ENCODE measurements at places on chromosomes 1 and 21.

- no peak for DNase-seq
Measured at GRCh38 chr1:61419657-61420056, 305.3 kb downstream of the TM2D1 start.

DNA sequence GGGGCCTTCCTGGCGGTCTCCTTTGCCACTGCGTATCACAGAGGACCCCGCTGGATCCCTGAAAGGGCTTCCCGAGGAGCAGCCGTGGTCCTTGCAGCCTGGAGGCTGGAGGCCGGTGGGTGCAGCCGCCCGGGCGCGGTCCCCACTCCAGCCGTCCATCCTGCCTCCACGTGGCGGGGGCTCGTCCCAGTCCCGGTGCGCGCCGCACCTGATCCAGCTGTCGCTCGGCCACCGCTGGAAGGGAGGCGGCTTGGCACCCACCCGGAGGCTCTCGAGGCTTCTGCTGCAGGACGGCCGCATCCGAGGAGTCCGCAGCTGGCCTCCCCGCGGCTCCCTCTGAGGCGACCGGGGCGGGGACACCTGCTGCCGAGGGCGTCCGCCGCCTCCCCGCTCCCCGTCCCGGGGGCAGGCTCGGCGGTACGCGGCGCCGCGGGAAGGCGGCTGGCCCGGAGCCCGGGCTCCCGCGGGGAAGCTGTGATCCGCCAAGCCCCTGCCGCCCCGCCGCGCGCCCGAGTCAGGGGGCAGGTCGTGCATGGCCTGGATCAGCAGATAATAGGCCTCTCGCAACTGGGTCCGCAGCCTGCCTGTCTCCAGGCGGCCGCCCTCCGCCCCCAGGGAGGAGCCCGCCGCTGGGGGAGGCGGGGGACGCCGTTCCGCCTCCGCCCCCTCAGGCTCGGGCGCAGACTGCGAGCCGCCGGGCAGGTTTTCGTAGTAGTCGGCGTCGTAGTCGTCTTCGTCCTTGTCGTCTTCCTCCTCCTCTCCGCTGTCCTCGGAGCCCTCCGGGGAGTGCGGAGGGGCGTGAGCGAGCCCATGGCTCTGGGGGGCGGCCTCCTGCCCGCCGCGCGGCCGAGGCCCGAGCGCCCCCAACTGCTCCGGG is at the start of gene SYDE2:
SYDE2 (minus strand) TSS at position 554 of the 877 bp plus-strand sequence; CDS start at position 534, 20 bp downstream.
- DNase-seq, result peak; percentile 74

- no peak for DNase-seq
Measured at GRCh38 chr1:47908258-47908657, 88.9 kb downstream of the TRABD2B start.

DNA sequence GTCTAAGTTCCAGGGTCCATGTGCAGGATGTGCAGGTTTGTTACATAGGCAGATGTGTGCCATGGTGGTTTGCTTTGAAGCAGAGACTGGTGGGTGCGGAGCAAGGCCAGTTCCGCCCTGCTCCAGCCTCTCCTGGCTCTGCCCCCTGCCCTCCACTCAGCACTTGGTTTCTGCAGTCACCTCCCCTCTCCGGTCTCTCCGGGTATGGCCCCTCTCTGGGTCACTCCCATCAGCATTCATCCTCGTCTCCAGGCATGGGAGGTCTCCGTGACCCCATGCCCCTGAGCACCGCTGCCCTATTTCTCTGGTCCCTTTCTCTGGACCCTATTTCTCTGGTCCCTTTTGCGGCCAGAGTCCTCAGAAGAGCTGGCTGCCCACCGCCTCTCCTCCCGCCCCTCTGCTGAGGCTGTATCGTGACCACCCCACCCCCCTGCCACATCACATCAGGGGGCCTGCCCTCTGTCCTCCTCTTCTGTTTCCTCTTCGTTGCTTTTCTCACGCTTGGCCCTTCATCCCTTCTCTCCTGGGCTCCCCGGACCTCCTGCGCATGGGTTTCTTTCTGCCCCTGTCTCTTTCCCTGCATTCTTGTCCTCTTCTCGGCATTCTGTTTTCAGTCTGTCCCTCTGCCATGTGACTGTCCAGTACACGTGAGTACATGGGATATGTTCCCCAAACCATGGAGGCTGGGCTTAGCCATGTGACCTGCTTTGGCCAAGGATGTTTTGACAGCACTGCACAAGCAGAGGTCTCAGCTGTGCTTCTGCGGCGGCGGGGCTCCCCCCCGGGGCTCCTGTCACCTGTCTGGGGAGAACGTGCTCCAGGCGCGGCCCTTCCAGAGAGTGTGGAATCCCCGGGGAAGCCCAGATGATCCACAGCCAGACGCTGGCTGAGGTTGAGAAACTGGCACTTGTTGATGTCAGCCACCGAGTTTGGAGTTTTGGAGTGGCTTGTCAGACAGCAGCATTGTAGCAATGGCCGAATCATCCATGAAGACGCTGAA is 54.4 kb upstream of the C1orf174 start:
- DNase-seq, result no peak

DNA sequence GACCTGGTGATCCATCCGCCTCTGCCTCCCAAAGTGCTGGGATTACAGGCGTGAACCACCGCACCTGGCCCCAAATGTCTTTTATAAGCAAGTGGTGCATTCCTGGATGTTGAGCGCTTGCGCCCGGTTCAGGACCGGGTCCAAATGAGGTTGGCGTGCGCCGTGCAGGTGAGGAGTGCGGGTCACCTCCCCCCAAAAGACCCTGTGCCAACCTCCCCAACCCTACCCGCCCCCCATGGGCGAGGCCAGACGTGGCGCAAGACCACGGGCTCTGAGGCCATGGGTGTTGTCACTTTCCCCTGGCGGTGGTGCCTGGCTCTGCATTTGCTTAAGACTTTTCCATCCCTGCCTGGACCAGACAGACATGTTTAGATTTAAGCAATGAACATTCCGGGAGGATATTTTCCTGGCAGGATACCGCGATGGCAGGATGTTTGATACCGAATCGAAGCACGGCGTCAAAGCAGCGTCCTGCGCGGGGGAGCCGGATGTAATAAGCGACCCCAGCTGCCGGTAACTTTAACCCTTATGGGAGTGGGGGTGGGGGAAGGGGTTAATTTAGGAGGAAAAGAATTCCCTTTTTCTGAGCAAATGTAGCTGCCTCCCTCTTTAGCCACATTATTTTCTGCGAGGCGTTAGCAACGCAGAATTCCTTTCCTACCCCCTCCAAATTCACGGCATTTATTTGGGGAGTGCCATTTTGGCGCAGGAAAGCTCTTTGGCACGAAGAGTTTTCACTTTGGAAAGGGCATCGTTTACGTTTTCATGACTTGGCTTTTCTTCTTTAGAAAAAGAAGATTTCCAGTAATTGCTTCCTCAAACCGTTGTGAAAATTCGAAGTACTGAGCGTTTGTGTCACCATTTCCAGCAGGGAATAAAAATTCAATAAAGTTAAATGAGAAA is 27.8 kb upstream of the RNF187 start:
- peak; percentile 78 for DNase-seq

DNA sequence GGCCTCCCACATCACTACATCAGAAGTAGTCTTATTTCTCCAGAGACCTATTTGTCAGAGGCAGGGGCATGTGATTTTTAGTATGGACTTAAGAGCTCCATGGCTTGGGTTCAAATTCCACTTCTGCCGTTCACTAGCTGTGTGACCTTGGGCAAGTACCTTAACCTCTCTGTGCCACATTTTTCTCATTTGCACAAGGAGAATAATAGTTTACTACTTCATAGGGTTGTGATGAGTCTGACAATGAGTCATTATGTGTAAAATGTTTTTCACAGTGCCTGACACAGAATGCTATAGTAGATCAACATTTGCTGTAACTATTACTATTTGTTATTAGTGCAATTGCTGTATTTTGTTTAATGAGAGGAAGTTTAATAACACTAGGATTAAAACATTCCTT is 200.6 kb downstream of the PRDM2 start:
- DNase-seq, result no peak

DNA sequence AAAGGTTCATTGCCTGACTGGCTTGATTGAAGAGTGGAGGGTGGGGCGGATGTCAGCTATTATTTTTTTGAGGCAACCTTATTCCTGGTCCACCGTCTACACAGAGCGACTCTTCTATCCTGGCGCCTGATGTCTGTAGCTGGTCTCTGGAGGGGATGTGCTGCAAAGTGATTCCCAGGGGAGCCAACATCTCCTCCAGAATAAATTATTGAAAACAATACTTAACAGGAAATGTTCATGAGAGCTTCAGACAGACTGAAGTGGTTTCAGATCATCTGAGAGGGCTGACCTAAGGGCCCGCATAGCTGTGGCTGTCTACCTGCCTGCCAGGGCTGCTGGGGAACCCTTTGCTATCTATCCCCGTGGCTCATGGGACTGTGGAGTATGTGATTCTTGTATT is 66.7 kb downstream of the TEX35 start:
- DNase-seq, result no peak

DNA sequence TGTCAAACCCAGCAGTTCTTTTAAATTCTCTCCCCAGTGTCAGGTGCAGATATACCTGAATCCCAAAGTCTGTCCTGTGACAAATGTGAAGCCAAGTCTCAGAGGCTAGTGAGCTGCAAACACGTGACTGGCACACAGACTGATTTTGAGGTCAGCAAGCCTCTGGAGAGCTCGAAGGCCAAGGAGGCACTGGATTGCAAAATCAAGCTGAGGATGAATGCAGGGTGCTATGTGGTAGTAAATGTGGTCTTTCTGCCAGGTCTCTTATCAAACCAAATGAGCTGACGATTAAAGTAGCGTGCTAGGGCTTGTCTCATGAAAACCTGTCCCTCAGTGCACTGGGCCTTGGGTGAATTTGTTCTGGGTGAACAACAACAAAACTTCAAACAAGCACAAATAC is 20.6 kb downstream of the GPR3 start:
- DNase-seq, result peak; percentile 79

DNA sequence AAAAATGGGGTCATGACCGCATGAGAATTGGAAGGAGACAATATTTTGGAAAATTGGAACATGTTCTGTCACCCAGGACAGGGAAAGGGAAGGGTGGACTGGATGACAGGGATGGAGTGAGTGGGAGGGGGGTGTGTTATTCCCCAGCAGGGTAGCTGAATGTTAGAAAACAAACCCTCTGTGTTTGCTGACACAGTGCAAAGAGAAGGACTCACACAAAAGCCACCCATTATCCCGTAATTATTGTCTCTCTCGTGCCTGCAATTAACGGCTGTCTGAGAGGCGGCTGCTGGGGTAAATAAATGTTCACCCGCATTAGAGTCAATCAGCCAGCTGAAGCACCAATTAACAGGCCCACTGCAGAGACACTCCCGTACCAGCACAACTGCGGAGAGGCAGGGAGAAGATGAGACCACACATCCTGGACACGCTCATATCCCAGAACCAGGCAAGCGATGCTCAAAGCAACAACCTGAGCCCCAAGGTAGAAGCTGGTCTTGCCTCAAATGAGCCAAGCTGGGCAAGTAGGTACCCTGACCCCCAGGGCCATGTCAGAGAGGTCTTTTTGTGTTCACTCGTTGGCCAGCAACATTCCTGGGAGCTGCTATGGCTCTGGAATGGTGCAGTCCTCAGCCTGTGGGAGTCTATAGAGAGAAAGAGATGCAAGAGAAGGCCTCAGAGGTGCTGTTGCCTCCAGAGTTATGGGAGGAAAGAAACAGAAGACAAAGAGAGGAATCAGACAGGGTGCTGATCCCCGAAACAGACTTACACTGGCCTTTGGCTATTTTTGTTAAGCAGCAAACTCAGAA is 19.4 kb downstream of the PLEKHA6 start:
- no peak for DNase-seq

DNA sequence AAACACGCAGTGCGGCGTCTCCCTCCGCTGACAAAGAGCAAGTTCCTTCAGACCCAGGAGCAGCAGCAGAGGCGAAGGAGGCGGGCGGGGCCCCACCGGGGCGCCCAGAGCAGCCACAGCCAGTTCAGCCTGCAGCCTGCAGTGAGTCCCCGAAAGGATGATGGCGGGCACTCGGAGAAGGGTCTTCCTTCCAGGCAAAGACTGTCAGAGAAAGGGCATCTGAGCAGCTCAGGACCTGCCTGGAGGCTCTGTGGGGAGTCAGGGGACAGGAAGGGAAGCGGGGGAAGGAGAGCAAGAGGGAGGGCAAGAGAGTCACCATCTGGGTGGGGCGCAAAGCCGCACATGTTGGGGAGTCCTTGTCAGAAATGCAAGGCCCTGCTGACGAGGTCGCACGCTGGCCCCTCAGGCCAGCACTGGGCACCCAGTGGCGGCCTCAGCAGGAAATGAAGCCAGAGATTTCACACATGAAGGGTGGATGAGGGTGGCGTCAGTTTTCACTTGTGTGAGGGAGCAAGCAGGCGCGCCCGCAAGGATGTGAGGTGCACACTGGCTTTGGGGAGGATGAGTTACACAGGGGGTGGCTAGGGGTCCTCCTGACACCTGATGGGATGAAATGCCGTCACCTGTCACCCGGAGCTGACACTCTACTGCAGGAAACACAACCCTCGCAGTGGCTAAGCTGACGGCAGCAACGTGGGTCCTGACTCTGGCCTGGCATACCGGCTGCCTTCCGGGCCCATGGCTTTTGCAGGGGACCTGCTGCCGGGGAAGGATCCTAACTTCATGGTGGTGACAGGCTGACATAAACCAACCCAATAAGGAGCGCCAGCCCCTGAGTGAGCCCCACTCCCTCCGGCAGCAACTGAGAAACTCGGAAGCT is 6.6 kb downstream of the LRRC47 start:
- no peak for DNase-seq

DNA sequence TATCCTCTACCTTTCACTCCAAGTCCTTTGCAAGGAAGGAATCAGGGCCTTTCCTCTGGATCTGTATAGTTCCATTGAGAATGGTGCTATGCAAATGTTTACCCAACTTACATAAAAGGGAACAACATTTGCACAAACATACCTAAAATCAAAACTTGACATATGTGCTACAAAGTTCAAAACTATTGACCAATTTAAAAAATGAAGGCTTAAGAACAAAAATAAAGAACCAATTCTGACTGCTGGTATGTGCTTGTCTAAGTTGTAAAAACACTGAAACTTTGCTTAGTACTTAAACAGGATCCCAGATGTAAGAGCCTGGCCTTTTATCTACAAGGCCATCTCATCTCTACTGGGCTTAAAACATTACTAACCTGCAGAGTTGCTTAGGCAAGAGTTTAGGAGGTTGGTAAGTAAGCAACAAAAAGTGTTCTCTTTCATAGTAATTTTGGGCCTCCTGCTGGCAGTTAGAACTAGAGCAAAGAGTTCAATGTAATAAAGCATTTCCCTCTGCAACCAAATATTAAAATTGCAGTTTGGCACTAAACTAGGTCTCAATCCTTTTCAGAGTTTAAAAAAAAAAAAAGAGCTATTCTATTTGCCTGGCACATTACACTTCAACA is 2.0 kb downstream of the SCMH1 start:
- peak; percentile 95 for DNase-seq

GRCh38 chr1:59427155-59427554 is 130.3 kb downstream of the FGGY start:
- peak; percentile 26 for DNase-seq

DNA sequence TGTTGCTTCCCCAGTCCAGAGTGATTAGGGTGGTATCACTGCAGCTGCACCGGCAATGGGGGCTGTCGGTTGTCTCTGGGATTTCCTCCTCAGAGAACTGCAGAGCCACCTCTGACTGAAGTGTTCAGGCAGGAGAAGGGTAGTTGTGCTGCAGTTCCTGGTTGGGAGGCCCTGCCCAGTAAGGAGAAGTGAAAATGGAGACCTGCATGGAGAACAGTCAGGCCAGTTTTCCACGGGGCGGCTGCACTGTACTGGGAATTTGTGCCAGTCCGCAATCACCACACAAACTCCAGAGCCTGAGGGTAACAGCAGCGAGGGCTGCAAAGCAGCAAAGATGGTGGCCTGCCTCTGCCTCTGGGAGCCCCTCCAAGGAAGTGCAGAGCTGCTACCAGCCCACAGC is 58.1 kb upstream of the CCDC190 start:
- DNase-seq, result no peak

Data from amniotic epithelial cell (primary cell).